Epithelial cell of umbilical artery (primary cell): ENCODE measurements at places on chromosomes 7 and 10. TPM values are rescaled to one million over a fixed set of nuclear protein-coding genes. Genes with fewer than 3 reads are reported as not detected.

Gene CPA5
- not detected in 2 replicates for total RNA-seq

Gene ADAM8
- total RNA-seq = 0.32 and 1.1 TPM in 2 replicates

Gene CFAP69
- total RNA-seq = 1.2 and 1.6 TPM in 2 replicates

Gene NCF1
- total RNA-seq = not detected in 2 replicates

Gene GPR15LG
- not detected in 2 replicates for total RNA-seq

Gene CDC14C
- not detected in 2 replicates for total RNA-seq

Gene RSPH10B2
- total RNA-seq = 0.15 TPM in 1 of 2 replicates, not detected in the other

Gene TLL2
- under 0.01 TPM in 1 of 2 replicates, not detected in the other for total RNA-seq

Gene AMPH
- 3.9 and 4.3 TPM in 2 replicates for total RNA-seq

Gene WNT8B
- not detected in 2 replicates for total RNA-seq

Gene DOCK4
- 138 and 229 TPM in 2 replicates for total RNA-seq

Gene HOXA4
- 0.30 and 0.32 TPM in 2 replicates for total RNA-seq

Gene HIF1AN
- 6.5 and 6.7 TPM in 2 replicates for total RNA-seq

Gene ASNS
- total RNA-seq = 12.7 and 37.4 TPM in 2 replicates

Gene PLOD3
- total RNA-seq = 51.0 and 53.2 TPM in 2 replicates

Gene LRRD1
- total RNA-seq = under 0.01 TPM in 1 of 2 replicates, not detected in the other

Gene CALHM3
- not detected in 2 replicates for total RNA-seq

Gene PRKG1
- 1.1 and 1.6 TPM in 2 replicates for total RNA-seq

Gene CNTNAP2
- not detected in 2 replicates for total RNA-seq

Gene ZNF775
- 6.8 and 7.3 TPM in 2 replicates for total RNA-seq

Gene SEMA3A
- total RNA-seq = 4.5 and 88.9 TPM in 2 replicates

Gene BMPER
- total RNA-seq = 0.32 and 0.46 TPM in 2 replicates

Gene CACNB2
- total RNA-seq = not detected in 2 replicates

Gene LEP
- total RNA-seq = not detected in 2 replicates

Gene ZNF32
- total RNA-seq = 27.0 and 28.7 TPM in 2 replicates

Gene XRCC2
- 4.4 and 4.5 TPM in 2 replicates for total RNA-seq

Gene CALCR
- total RNA-seq = not detected in 2 replicates

Gene CCL24
- not detected in 2 replicates for total RNA-seq

Gene SPDYE6
- total RNA-seq = not detected in 2 replicates

Gene VWDE
- 0.65 and 1.7 TPM in 2 replicates for total RNA-seq

Gene SPDYE2
- total RNA-seq = not detected in 2 replicates

Gene DNAAF5
- total RNA-seq = 15.5 and 15.9 TPM in 2 replicates

Gene JCAD
- 37.4 and 40.4 TPM in 2 replicates for total RNA-seq

Gene H2BK1
- total RNA-seq = not detected in 2 replicates

Gene ZNF804B
- not detected in 2 replicates for total RNA-seq

Gene UCMA
- total RNA-seq = not detected in 2 replicates

Gene CALML3
- not detected in 2 replicates for total RNA-seq

Gene WDR37
- total RNA-seq = 17.0 and 24.7 TPM in 2 replicates

Gene ZPBP
- not detected in 2 replicates for total RNA-seq

Gene CUBN
- total RNA-seq = 4.9 and 6.8 TPM in 2 replicates

Gene NXPH1
- total RNA-seq = not detected in 2 replicates

Gene IRF5
- total RNA-seq = 0.32 and 1.7 TPM in 2 replicates

Gene CCDC3
- total RNA-seq = 0.61 and 1.3 TPM in 2 replicates

Gene GPER1
- total RNA-seq = 0.32 TPM in 1 of 2 replicates, not detected in the other

Gene CDHR3
- total RNA-seq = 0.91 and 3.2 TPM in 2 replicates

Gene SEMA3D
- 0.32 and 0.46 TPM in 2 replicates for total RNA-seq

Gene HMX3
- total RNA-seq = not detected in 2 replicates

Gene NEUROG3
- not detected in 2 replicates for total RNA-seq

Gene FAM25A
- not detected in 2 replicates for total RNA-seq

Gene TMEM178B
- not detected in 2 replicates for total RNA-seq

Gene CNPY1
- total RNA-seq = not detected in 2 replicates

Gene OPN4
- total RNA-seq = not detected in 2 replicates

Gene SOSTDC1
- total RNA-seq = not detected in 2 replicates

Gene HMX2
- not detected in 2 replicates for total RNA-seq

Gene METTL2B
- 36.7 and 51.5 TPM in 2 replicates for total RNA-seq

Gene SCIN
- 0.15 and 0.32 TPM in 2 replicates for total RNA-seq

Gene NUTM2D
- total RNA-seq = 0.65 and 0.76 TPM in 2 replicates
